ENCODE measurements at places on chromosomes 7 and 10.

- no peak for DNase-seq
Measured at GRCh38 chr7:142240546-142240945, 17.3 kb downstream of the PRSS58 start.

DNA sequence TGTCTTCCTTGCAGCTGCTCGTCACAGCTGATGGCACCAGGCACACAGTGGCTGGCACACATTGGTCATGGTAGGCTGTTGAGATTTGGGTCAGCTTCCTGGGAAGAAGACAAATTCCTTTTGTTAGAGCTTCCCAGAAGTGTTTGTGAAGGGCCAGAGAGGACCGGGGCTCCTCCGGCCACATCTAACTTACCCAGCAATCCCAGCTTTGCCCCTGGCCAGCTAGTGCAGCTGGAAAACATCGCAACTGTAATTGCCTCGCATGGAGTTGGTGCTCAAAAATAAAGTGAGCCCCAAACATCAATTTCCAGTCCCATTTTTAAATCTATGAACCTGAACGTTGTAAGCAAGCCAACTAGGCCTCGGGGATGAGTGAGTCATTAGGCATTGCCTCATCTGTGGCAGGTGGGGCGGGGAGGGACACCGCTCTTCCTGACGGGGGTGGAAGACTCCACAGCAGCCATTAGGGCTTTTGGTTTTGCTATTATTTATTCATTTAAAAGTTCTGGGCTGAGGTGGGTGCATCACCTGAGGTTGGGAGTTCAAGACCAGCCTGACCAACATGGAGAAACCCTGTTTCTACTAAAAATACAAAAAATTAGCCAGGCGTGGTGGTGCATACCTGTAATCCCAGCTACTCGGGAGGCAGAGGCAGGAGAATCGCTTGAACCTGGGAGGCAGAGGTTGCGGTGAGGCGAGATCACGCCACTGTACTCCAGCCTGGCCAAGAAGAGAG lies 12.4 kb downstream of the CPA5 start:
- no peak for DNase-seq

DNA sequence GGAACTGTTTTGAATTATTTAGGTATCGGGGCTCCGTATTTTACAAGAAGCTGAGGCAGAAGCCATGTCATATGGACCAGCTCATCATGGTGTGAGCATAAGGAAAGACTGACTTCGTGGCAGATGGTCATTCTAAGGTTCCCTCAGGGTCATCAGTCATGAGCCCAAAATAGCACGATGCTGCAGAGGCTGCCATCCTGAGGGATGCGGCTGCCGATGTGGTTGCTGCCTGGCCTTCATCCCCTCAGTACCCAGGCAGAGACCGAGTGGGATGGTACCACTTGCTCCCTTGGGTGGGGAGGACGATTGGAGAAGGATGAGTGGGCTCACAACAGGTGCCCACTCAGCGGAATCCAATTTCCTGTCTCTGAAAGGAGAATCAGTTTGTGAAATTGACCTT lies 490.3 kb downstream of the SDK1 start:
- no peak for DNase-seq

GRCh38 chr7:3218411-3219225 lies 82.4 kb upstream of the SDK1 start:
- DNase-seq: no peak

DNA sequence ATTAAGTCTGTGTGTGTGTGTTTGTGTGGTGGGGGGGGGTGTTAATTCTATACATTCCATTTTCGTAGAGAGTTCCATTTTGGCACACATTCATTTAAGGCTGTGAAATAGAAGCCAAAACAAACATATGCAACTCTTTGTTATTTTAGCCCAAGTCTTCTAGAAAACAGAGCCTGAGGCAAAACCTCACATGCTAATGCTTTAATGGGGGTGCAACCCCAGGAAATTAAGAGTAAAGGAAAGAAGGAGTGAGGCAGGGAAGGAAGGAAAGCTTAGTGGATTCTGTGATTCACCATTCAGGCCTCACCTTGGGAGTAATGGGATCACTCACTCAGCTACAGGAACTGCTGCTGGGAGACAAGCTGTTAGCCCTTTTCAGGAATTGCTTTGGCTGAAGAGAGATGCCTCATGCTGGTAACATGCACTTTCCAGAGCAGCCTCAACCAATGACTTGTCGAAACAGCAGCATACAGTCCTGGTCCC lies 73.0 kb upstream of the CTTNBP2 start:
- DNase-seq: no peak

GRCh38 chr10:93081834-93082233 lies 8.1 kb downstream of the CYP26A1 start:
- no peak for DNase-seq

GRCh38 chr10:131177431-131178327 lies 133.8 kb downstream of the TCERG1L start:
- no peak for DNase-seq

GRCh38 chr10:43569681-43570080 lies 4.7 kb downstream of the ZNF239 start:
- DNase-seq: no peak

DNA sequence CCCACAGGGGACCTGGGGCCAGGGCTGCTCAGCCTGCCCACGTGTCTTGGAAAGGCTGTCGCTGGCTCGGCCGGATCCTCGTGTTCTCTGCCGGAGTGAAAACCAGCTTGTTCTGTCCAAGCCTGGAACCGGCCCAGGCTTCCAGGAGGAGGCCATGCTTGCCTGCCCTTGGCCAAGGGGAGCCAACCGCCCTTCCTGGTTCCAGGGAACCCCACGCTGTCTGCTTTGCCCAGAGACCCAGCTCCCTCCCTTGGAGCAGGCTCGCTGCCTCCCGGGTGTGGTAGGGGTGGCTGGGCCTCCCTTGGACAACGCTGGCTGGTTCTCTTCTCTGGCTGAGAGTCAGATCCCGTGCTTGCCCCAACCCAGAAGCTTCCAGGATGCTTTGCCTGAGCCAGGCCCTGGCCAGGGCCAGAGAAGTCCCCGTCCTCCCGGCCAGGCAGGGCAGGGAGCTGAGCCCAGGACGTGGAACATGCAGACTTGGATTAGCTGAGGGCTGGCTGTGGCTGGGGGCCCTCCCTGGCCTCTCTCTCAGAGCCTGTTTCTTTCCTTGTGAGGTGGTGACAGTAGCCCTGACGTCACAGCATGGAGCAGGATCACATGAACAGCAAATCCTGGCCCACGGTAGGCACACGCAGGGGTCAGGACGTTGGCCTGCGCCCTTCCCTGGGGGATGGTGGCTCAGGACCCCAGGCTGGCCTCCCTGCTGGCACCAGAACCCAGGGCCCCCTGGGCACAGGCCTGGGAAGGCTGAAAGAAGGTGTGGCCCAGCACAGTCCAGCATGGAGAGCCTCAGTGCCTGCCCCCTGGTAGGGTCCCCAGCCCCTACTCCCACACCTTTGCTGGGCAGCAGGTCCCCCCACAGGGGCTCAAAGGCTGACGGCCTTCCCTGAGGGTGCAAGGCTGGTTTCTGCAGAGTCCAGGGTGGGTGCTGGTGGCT lies 67.5 kb downstream of the PWWP2B start:
- DNase-seq: no peak

GRCh38 chr7:92461027-92462003 lies 14.0 kb downstream of the GATAD1 start:
- peak; percentile 18 for DNase-seq

DNA sequence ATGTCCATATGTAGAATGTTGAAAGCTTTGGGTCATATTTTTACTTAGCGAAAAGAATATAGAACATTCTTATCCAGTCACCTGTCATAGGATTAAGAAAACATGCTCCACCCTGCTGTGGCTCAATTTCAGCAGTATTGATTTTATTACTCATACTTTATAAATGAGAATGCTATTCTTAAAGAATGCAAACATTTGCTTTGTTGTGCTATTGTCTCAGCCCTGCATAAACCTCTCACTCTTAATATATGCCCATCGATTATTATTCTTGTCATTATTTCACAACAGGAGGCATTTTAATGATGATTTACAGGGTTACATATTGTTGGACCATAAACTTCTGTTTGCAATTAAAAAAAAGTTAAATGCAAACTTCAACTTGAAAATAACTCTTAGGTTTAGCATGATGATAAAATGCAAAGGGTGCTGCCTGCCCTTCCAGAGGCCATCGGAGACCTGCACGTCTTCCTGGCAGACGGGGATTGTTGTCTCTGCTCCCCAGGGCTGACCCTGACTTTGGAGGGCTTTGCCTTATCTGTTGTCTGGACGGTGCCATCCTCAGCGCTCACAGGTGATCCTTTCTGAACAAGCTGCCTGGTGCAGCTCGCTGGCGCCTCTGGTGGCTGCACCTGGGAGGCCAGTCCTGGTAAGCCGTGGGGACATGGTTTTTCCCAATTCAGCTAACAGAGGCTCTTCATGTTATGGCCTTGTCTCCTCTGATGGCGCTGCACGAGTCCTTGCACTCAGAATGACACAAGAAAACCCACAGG lies 50.0 kb upstream of the SHH start:
- no peak for DNase-seq

- no peak for DNase-seq
Measured at GRCh38 chr10:59670269-59670668, 39.4 kb downstream of the SLC16A9 start.

- DNase-seq: no peak
Measured at GRCh38 chr7:141076377-141076776, 2.5 kb downstream of the TMEM178B start.

DNA sequence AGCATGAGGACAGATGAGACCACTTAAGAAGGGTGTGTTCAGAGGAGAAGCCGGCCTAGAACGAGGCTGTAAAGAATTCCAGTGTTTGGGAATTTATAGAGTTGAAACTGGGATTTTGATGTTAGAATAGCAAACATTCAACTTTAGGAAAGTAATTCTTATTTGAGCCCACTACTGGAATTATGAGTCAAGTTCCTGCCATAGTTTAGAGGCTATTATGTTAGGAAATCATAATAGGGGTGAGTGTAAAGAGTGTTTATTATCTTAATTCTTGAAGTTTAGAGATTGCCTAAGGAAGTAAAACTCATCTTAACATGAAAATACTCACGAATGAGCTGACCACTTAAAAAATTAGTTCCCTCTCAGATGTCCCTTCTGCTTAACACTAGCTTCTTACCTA lies 2.1 kb downstream of the CBLL1 start:
- DNase-seq: no peak

DNA sequence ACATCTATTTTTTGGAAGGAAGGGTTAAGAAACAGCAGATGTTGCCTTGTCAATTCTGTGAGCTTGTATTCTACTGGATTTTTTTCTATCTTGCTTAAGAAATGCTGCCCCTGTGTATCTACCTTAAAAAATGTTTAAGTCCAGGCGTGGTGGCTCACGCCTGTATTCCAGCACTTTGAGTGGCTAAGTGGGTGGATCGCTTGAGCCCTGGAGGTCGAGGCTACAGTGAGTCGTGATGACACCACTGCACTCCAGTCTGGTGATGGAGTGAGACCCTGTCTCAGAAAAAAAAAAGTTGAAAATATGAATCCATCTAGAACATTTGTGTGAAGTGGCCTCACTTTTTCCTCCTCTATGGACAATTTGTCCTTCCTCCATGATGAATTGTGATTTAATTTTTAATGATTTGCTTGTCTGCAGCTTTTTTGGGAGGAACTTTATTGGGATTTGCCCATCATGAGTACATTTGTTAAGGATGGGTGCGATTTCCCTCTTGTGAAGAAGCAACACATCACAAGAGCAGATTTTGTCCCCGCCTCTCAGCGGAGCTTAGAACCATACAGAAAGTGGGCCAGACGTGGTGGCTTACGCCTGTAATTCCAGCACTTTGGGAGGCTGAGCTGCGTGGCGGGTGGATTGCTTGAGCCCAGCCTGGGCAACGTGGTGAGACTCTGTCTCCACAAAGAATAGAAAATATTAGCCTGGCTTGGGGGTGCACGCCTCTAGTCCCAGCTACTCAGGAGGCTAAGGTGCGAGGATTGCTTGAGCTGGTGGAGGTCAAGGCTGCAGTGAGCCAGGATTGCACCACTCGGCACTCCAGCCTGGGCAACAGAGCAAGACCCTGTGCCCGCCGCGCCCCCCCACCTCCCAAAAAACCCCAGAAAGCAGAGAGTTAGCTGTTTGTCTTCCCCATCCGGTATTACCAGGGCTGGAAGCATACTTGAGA lies 57.7 kb downstream of the DNAJB6 start:
- DNase-seq: no peak

All from GF-D8 (cell line).